8988T (cell line): ENCODE measurements at places on chromosomes 13 and 19.
A peak's percentile ranks its signal among the peaks of the same experiment; 100 is the strongest.

- DNase-seq: no peak
Observed at GRCh38 chr19:8323781-8324185, 2.5 kb downstream of the RPS28 start.

GRCh38 chr13:40958655-40959054, 60.5 kb downstream of the ELF1 start:
- DNase-seq: no peak

GRCh38 chr19:1134431-1134830, 30.6 kb downstream of the GPX4 start:
- DNase-seq: no peak

- no peak for DNase-seq
Observed at GRCh38 chr13:113785051-113786010, 26.3 kb downstream of the TMEM255B start.

GRCh38 chr13:51839711-51840540, 5.1 kb downstream of the TMEM272 start:
- DNase-seq: no peak

- no peak for DNase-seq
Observed at GRCh38 chr13:33865945-33866344, 48.0 kb downstream of the RFC3 start.

GRCh38 chr19:14612657-14613056, 29.8 kb downstream of the CLEC17A start:
- no peak for DNase-seq

DNA sequence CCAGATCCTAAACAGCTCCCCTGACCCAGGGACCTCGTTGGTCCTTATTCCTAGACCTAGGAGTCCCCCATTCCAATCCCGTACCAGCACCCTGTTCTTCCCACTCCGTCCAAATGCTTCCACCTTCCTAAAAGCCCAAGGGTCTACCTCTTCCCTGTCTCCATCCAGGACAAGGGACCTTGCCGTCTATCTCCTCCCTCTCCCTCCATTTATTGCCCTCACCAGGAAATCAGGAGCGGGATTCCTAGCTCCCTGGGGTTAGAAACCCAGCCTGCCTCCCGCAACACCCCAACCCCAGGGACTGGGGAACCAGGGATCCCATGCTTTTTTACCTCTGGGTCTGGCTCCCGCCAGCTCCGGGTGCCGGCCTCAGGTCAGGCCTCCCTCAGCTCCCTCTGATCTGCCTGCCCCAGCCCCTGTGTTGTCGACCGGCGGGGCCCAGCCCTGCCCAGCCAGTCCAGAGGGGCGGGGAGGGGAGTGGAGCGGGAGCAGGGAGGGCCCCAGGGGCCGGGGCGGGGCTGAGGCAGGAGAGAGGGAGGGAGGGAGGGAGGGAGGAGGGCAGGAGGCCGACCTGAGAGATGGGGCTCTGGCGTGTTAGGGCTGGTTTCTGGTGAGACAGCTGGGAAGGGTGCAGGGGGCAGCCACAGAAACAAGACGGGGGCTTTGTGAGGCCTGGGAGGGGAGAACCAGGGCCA, at the start of gene B3GNT8:
B3GNT8 (minus strand) TSS at position 423 of the 695 bp plus-strand sequence. CDS start 596 bp downstream, outside the sequence.
- no peak for DNase-seq

DNA sequence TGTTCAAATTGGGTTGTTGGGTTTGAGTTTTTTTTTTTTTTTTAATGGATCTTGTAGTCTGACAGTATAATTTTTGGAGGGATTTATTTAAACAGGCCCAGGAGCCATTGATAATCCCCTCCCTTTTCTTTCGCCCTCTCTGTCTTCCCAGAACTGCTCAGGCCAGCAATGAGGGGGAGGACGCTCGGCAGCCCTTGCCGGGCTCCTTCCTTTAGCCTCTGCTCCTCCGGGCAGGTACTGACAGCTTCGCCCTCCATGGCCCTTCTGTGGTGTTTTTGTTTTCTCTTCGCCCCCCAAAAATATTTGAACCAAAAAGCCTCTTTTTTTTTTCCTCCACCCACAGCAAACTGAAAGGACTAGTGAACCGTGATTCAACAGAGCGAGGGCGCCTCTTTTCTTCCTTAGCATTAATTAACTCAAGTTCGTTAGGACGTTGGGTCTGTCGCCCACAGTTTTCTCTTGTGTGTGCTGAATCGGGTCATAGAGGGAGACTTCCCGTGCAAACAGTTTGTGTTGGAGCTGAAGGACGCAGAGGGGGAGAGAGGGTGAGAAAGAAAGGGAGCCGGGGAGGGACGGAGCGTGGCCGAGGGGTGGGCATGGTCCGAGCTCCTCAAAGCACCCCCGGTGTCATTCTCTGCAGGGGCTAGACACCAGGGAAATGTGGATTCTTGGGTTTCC, 21.5 kb downstream of the NFIX start:
- no peak for DNase-seq

GRCh38 chr13:98274921-98275487, 97.9 kb upstream of the RNF113B start:
- DNase-seq: no peak

GRCh38 chr19:47798904-47799266, 5.5 kb downstream of the TPRX1 start:
- DNase-seq: no peak

GRCh38 chr19:10283301-10284064, 3.3 kb upstream of the ICAM4 start:
- no peak for DNase-seq

DNA sequence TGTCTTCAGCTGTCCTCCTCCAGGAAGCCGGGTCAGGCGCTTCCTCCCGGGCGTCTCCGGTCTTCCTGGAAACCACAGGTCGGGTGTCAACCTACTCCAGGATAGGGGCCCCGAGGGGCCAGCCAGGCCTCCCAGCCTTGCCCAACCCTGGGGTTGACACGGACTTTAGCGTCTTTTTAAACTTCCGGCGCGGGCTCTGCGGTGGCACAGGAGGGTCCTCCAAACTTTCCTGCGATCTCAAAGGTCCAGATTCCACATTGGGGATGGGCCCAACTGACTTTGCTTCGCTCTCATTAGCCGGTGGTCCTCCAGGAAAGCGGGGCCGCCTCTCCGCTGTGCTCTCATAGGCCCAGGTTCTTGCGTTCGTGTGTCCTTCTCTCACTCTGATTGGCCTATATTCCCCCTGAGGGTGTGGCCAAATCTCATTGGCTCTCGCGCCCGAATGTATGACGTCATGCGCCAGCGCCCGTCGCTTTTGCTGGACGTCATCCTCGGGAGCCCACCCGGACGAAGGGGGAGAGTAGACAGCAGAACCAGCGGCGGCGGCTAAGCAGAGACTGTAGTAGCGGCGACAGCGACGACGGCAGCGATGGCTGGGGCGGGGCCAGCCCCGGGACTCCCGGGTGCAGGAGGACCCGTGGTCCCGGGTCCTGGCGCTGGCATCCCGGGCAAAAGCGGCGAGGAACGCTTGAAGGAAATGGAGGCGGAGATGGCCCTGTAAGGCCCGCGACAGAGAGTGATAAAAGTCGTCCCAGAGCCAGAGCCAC, at the start of gene RBM42:
RBM42 (plus strand) TSS at position 472 of the 767 bp plus-strand sequence; CDS start at position 590, 118 bp downstream.
- DNase-seq: peak; percentile 98

DNA sequence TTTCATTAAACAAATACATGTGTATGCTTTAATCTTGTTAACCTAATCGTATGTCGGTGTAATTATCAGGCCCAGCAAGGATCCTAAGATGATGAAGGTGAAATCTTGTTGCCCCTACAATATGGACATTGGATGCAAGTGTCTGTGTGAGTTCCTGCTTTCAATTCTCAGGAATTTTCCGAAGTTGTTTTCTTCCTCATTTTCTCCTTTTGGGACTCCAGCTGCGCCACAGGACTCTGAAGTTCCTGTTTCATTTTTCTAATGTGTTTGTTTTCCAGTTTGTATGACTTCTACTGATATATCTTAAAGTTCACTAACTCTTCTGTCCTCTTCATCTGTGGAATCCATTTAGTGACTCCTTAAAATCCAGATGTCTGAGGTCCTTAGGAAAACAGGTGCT, 11.9 kb upstream of the OR7D2 start:
- no peak for DNase-seq

GRCh38 chr13:39684531-39685137, 29.2 kb downstream of the COG6 start:
- DNase-seq: no peak

- DNase-seq: no peak
Observed at GRCh38 chr13:32024750-32025149, 6.8 kb upstream of the FRY start.
